ENCODE measurements at places on chromosomes 16 and 17.
A peak's percentile ranks its signal among the peaks of the same experiment; 100 is the strongest.

DNA sequence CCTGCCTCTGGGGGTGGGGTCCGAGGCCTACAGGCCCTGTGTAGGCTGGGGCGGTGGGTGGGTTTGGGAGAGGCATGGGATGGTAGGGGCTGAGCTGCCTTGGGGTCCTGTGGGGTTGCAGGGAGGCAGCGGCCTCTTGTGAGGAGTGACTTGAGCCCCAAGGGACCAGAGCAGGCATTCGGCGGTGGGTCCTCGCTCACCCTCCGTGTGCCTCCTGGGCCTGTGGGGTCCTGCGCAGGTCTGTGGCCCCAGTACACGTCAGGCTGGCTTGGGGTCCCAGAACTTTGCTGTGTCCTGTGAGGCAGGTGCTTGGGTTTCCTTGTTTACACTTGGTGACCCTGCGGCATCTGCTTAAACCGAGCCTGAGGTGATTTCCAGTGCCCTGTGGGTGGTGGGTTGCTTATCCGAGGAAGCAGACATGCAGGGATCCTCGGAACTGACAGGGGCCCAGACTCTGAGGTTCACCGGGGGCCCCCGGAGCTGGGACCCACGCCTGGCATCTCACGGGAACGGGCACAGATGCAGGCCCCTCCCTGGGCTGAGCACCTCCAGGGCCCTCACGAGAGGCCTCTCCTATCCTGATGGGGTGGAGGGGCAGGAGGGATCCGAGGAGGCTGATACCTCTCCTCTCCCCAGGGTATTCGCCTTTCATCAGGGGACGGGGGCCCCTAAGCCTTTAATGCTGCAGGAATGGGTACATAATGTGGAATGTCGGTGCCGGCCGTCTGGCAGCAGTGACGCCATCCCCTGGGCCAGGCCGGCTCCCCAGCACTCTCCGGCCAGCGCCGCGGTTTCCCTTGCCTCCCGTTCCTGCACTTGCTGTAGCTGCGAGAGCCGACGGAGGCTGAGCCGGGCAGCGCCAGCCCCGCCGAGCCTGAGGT lies 7.7 kb downstream of the METRNL start:
- DNase-seq: no peak

- DNase-seq: peak; percentile 36
Measured at GRCh38 chr16:53159781-53160436, 105.1 kb downstream of the CHD9 start.

GRCh38 chr16:30786936-30787612 lies at the start of gene ZNF629:
TSS of gene ZNF629 (minus strand) at chr16:30787205. CDS start at chr16:30784482, 2,723 bp downstream.
- DNase-seq: no peak

GRCh38 chr16:86959091-86959651 lies 358.0 kb downstream of the C16orf95 start:
- no peak for DNase-seq

DNA sequence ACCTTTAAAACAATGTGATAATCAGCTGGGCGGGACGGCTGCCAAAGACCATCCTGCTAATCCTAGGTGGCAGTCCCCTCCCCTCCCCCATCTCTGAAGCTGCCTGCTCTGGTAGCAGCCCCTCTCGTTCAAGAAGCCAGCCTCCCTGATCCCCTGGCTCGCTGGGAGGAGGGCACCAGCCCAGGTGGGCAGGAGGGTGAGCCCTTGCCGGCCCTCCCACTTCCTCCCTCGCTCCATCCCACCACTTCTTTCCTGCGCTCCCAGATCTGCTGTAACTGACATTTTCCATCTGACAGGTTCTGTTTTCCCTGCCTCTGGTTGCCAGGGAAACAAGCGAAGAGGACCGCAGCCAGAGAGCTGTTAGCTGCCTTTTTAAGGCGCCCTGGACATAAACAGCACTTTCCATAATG lies 155.7 kb upstream of the TNRC6C start:
- no peak for DNase-seq

- DNase-seq: no peak
Measured at GRCh38 chr16:15865742-15866141, 8.9 kb upstream of the MYH11 start.

DNA sequence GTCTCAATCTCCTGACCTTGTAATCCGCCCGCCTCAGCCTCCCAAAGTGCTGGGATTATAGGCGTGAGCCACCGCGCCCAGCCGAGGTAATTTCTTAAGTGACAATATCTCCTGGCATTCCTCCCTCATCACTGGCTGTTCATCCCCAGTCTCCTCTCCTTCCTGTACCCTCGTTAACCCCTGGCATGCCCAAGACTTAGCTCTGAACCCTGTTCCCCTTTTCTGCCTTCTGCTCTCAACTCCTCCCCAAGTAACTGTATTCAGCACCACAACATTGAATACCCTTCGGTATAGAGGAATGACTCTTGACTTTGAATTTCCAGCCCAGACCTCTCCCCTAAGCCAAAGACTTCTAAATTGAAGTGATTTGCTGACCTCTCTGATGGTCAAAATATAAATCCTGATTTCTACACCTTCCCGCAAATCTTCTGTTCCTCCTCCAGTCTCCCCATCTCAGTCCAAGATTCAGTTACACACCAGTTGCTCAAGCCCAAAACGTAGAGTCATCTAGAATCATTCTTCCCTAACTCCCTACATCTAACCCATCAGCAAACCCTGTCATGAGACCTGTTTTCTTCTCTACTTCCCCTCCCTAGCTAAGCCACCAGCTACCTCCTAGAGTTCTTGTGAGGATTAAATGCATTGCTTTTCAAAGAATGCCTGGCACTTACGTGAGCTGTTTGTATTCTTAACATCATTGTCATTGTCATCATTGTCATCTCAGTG lies 14.8 kb downstream of the PMP22 start:
- DNase-seq: no peak

GRCh38 chr16:2337431-2338296 lies 2.9 kb downstream of the ABCA3 start:
- DNase-seq: no peak

- DNase-seq: no peak
Measured at GRCh38 chr17:76082326-76083251, 3.6 kb downstream of the ZACN start.

- no peak for DNase-seq
Measured at GRCh38 chr17:59503500-59503899, 61.9 kb upstream of the DHX40 start.

DNA sequence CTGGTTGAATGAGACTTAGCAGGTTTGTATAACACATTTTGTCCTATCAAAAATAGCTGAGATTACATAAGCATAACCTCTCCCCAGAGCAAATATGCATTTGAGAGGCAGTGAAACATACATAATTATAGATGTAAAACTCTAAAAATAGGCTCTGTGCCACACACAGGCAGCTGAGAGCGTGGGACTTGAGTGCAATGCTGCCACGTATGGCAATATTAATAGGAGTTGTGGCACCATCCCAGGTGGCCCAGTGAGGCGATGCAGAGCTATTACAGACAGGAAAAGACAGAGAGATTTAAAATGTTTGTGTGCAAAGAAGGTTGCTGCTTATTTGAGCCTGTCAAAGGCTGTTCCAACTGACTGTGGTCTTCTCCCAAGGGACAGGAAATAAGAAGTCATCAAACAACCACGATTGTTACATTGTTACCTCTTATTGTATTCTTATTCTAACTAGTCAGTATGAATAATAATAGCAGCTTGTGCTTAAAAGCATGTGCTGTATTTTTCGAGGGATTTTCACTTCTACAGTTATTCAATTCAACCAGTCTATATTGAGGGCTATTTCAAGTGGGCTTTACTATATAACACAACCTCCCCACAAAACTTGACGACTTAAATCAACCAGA lies 116.5 kb downstream of the SALL1 start:
- DNase-seq: no peak

DNA sequence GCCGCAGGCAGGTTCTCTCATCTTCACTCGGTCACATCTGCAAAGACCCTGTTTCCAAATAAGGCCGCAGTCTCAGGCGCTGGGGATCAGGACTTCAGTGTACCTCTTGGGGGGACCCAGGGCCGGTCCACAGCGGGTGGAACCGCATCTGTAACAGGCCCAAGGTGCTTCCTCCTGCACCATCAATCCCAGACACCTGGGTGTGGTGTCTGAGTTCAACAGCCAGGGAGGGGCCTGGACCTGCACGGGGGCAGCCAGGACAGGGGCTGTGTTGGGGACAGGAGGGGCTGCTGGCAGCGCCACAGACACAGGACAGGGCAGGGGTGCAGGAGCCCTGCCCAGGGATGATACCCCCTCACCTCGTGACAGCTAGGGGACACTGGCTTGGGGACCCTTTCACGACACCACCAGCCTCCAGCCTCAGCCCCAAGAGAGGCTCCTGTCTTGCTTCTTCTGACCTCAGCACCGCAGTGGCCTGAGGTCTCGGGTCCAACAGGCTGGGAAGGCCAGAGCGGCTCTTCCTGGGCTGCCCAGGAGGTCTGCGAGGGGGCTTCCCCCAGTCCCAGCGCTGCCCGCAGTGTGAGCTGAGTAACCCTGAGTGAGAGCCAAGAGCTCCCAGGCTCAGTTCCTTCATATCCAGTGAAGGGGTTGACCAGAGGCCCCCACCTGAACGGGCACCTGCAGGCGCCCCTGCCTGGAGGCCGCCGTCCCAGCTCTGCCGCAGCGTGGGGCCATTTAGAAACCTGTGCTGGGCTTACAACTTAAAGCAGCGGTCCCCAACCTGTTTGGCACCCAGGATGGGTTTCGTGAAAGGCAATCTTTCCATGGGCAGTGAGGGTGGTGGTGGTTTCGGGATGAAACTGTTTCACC lies 30.7 kb upstream of the BAHCC1 start:
- DNase-seq: no peak

DNA sequence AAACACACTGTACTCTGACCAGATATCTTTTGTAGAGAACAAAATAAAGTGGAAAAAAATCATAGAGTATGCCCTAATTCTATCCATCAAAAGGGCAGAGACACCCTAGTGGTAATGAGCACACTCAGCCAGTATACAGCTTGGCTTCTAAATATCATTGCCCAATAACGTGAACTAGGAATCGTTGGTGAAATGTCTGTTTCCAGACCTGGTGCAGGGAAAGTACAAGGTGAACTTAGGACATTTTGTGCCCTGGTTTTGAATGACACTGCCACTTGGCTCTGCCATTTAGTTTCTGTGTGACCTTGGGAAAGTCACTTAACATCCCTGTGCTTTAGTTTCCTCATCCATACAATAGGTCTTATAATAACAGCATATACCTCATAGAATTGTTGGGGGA lies 13.7 kb downstream of the AMFR start:
- DNase-seq: no peak

- no peak for DNase-seq
Measured at GRCh38 chr17:2022647-2023240, 2.4 kb downstream of the RTN4RL1 start.

DNA sequence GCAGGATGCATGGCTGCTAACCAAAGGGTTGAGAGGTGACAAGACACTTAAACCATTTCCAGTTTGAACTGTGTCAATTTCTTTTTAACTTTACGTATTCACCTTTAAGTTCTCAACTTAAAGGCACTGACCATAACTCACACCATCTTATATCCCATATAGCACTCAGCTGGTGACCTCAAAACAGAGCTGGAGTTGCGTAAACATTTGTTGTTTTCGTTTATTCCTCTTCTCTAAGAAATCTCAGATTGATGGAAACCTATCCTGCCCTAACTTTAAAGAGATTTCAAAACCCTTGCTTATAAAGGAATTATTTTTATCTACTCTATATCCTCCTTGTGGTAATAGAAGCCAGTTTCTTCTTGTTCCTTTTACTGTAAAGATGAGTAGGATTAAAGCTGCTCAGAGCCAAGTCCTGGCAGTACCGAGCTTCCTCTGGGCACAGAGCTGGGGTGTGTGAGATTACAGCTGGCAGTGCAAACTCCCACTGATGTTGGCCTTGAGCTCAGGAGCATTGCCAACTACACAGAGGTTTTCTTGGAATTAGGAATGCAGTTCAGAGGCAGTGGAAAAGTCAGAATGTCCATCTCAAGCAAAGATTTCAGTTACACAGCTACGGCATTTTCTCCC lies 1.3 kb downstream of the KCTD2 start:
- DNase-seq: no peak

- DNase-seq: no peak
Measured at GRCh38 chr17:68248199-68248825, 469 bp downstream of the AMZ2 start.

DNA sequence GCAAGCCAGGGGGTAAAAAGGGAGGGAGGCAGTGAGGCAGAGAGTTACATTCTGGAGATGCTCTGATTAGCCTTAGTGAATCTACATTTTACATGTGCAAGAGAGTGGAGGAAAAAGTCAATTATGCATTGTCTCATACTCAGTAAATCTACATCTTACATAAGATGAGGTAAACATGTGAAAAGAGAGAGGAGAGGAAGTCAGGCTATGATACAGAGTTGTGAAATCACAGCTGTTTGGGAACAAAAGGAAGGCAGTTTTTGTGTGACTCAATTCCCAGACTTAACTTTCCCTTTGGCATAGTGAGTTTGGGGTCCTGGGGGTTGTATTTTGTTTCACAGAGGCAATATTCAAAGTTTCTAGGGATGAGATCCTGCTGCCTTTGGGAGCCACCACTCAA lies 67.8 kb downstream of the GP2 start:
- DNase-seq: no peak

DNA sequence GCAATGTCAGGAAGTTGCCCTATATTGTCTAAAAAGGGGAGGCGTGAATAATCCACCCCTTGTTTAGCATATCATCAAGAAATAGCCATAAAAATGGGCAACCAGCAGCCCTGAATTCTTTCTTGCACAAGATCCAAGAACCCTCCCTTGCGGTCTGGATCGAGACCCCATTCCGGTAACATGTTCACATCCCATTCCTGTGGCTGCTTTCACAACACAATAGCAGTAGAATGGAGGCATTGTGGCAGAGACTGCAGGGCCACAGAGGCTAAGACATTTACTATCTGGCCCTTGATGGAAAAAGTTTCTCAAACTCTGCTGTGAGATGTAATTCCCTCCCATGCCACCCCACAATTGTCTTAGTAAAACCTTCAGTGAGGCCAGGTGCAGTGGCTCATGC lies 73.2 kb downstream of the RMI2 start:
- no peak for DNase-seq

DNA sequence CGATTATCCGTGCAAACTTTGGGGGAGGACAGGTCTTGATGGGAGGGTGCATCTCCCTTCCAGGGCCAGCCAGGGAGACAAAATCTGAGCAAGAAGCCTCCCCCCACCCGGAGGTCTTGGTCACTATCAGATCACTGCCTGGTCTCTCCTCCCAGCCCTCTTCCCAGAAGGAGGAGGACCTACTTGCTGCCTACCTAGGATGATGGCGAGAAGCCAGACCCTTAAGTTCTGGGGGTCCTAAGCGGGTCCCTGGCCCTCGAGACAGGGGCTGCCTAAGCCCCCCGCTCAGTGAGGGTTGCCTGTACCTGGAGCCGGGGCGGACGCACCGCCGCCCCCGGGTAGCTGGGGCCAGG lies 4.6 kb downstream of the TSPOAP1 start:
- no peak for DNase-seq

DNA sequence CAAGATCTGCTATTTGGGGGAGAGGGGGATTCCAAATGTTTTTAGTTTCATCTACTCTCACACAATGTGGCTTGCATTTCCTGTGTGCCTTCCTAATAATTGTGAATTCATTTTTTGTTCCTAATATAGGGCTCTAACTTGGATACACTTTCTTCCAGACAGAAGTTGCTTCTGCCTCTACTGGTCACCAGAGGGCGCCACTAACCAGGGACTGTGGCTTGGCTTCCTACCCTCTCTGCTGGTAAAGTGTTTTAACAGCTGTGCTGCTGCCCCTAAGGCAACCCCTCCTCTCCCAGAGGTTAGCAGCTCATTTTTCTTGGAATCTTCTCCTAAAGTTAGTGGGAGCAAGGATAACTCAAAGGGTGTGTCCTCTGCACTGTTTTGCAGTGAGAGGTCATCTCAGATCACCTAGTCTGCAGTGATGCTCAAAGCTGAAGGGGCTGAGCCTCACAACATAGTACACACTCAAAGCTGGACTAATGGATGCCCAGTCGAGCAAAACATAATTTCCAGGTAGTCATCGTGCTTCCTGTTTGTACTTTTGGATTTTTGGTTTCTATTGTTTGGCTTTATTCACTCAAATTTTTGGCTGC lies 5.0 kb upstream of the PRSS54 start:
- DNase-seq: peak; percentile 59
